ENCODE measurements at places on chromosomes 6 and 20. TPM values are rescaled to one million over a fixed set of nuclear protein-coding genes. Genes with fewer than 3 reads are reported as not detected.

GRCh38 chr20:3172933-3173609, at the start of gene LZTS3:
TSS of gene LZTS3 (minus strand) at chr20:3173549. CDS start at chr20:3167163, 6,386 bp downstream.
- peak; percentile 78 for DNase-seq

DNA sequence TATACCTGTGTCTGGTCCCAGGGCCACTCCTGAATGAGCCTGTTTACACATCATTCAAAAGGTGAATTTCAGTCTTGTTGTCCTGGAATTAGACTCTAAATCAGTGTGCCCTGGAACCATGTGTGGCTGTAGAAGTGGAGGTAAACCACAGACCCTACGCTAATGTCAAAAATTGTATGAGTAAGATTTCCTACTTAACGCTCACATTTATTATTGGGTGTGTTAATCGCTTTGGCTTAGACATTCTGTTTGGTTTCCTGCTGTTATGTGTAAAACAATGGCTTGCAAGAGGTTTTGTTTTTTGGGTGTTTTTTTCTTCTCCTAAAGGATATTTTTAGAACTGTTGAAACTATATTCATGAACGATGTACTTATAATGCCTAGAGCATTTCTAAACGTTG, 19.3 kb downstream of the PLCB1 start:
- DNase-seq: no peak

GRCh38 chr6:122609881-122610689, at the start of gene PKIB:
TSS of gene PKIB (plus strand) at chr6:122610405. CDS start at chr6:122717795, 107,390 bp downstream.
- DNase-seq: peak; percentile 81

GRCh38 chr6:12353731-12354130, 63.6 kb downstream of the EDN1 start:
- DNase-seq: no peak

- DNase-seq: no peak
Measured at GRCh38 chr6:55282115-55282514, 45.2 kb upstream of the GFRAL start.

GRCh38 chr20:2365666-2366065, 15.0 kb upstream of the TGM6 start:
- DNase-seq: no peak

GRCh38 chr20:17850684-17851026, 117.9 kb downstream of the SNX5 start:
- no peak for DNase-seq

- no peak for DNase-seq
Measured at GRCh38 chr20:38090061-38090460, 56.5 kb downstream of the RPRD1B start.

GRCh38 chr6:41470331-41471063, 75.7 kb upstream of the FOXP4 start:
- DNase-seq: no peak

GRCh38 chr20:57457243-57458095, 66.3 kb downstream of the RBM38 start:
- DNase-seq: no peak

GRCh38 chr6:169216830-169217229, 36.8 kb downstream of the THBS2 start:
- DNase-seq: no peak

- DNase-seq: no peak
Measured at GRCh38 chr6:48747471-48747870, 636.5 kb upstream of the PTCHD4 start.

DNA sequence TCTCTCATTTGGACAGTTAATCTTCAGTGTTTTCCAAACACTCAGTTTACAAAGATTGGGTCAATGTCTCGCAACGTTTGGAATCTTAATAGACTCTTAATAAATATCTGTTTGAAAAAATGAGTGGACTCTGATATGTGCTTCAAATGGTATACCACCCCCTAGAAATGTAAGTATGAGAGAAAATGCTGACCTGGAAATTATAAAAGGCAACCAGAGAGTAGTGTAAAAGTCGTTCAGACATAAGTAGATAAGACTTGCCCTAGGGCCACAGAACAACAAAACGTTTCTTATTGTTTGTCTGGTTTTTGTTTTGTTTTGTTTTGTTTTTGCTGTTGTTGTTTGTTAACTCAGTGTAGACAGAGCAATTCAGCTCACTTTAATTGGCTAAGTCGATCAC, 97.4 kb upstream of the SPTLC3 start:
- no peak for DNase-seq

- no peak for DNase-seq
Measured at GRCh38 chr6:41451039-41451438, 95.1 kb upstream of the FOXP4 start.

- DNase-seq: no peak
Measured at GRCh38 chr6:15575357-15576033, 87.3 kb downstream of the DTNBP1 start.

- DNase-seq: peak; percentile 65
Measured at GRCh38 chr6:29943053-29943966, 978 bp downstream of the HLA-A start.

GRCh38 chr6:160393891-160394653, 45.9 kb downstream of the SLC22A3 start:
- no peak for DNase-seq

GRCh38 chr6:63441266-63441956, 121.6 kb upstream of the LGSN start:
- DNase-seq: no peak

GRCh38 chr20:53985150-53985518, 85.3 kb downstream of the BCAS1 start:
- no peak for DNase-seq

GRCh38 chr6:99951016-99951805, 42.8 kb downstream of the MCHR2 start:
- DNase-seq: no peak

- no peak for DNase-seq
Measured at GRCh38 chr6:84135291-84135690, 92.2 kb downstream of the CEP162 start.

- DNase-seq: no peak
Measured at GRCh38 chr6:15465212-15465611, 197.6 kb downstream of the DTNBP1 start.

DNA sequence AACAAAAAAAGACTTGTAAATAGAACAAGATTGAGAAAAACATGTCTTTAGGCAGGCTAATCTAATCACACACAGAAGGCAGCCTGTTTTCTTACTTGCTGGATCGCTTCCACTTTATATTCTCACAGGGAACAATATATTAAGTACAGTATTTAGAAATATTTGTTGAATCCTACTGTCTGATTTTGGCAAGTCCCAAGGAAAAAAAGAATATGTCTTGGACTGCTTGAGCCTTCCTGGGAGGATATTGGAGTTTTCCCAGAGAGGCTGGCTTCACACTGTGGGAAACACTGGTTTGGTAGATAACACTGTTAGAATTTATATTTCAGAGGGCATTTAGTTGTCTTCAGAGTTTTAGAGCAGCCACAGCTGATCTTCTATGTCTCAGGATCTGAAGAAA, 229.7 kb downstream of the PRL start:
- DNase-seq: no peak

- no peak for DNase-seq
Measured at GRCh38 chr6:165663736-165664558, 906 bp upstream of the PDE10A start.

- peak; percentile 28 for DNase-seq
Measured at GRCh38 chr6:33737267-33738026, 9.3 kb downstream of the IP6K3 start.

- DNase-seq: no peak
Measured at GRCh38 chr20:62165762-62166399, 16.9 kb upstream of the MTG2 start.

DNA sequence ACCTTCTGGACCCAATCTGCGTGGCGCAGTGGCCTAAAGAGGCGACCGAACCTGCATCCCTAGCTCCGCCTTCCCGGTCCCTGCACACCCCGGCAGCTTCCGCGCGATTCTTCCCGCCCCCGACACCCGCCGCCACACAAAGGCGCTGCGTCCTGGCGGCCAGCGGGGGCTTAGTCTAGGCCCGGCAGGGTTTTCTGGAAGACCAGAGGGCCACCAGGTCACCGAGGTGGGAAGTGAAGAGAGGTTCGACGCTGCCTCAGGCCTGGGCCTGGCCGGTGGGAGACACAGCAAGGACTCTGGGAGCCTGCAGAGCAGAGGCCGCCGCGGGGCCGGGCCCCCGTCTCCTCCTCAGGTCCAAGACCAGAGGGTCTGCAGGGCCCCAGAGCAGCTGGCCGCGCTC, 154.9 kb downstream of the OR2B2 start:
- peak; percentile 57 for DNase-seq

DNA sequence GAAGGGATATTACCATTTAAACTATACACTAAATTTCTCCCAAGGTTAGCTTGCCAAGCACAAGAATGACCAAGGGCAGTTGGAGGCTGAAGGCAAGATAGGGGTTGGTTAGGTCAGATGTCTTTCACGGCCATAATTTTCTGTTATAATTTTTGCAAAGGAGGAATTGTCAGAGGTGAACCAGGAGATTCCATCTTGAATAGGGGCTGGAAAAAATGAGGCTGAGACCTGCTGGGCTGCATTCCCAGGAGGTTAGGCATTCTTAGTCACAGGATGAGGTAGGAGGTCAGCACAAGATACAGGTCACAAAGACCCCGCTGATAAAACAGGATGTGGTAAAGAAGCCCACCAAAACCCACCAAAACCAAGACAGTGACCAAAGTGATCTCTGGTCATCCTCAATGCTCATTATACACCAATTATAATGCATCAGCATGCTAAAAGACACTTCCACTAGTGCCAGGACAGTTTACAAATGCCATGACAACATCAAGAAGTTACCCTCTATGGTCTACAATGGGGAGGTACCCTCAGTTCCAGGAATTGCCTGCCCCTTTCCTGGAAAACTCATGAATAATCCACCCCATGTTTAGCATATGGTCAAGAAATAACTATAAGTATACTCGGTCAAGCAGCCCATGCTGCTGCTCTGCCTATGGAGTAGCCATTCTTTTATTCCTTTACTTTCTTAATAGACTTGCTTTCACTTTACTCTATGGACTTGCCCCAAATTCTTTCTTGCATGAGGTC, 371.8 kb upstream of the SULF2 start:
- DNase-seq: no peak

GRCh38 chr6:100134703-100135102, 140.7 kb upstream of the MCHR2 start:
- no peak for DNase-seq

DNA sequence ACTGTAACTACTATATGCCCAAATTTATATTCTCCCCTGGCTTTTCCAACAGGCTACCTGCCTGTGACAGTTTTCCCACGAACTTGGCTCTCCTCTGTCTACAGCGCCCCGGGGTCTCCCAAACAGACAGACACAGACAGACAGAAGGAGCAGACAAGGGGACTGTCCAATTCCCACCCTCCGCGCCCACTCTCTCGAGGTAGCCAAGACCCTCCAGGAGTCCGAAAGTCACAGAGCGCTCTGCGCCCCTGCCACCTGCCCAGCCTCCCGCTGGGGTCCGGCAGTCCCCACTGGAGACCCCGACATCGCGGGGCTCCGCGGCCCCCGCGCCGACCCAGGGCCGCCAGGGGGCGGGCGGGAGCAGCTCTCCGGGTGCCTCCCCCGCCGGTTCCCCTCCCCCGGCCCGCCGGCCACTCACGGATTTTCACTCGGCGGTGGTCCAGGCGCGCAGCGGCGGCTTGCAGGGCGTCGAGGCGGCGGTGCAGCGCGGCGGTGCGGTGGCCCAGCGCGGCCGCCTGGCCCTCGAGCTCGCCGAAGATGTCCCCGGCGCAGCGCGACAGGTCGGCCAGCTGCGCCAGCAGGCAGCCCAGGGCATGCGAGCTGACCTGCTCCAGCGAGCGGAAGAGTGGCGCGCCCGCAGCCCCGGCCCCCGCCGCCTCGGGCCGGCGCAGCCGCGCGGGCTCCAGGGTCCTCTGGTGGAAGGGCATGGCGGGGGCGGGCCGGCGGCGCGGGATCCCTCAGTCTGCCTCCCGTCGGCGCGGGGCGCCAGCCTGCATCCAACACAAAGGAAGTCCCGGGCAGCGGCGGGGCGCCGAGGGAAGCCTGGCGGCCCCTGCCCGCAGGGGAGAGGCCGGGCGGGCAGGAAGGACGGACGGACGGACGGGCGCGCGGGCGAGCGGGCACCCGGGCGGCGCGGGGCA, 81.3 kb upstream of the CCDC28A start:
- peak; percentile 72 for DNase-seq

GRCh38 chr6:18503593-18504231, 116.6 kb downstream of the RNF144B start:
- no peak for DNase-seq

DNA sequence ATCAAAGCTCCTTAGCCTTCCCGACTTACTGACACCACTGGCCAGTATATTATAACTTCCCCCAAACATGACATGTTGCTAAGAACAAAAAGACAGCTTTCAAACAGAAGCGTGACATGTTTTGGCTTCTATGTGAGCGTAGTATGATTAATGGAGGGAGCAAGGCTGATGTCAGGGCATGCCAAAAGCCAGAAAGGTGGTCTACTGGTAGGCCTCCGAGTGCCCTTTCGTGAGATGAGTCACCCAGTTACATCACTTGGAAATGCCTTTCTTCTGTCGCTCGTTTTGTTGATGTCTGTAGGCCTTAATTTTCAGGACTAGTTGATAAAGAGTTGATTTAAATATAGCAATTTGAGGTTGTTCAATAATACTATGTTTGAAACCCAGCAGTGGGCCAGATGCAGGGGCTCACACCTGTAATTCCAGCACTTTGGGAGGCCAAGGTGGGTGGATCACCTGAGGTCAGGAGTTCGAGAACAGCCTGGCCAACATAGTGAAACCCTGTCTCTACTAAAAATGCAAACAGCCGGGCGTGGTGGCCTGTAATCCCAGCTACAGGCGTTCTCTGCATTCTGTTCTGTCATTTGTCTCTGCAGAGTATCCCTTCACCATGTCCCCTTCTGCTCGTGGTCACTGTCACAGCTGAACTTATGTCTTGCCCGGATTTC, 53.3 kb downstream of the CNKSR3 start:
- DNase-seq: no peak

DNA sequence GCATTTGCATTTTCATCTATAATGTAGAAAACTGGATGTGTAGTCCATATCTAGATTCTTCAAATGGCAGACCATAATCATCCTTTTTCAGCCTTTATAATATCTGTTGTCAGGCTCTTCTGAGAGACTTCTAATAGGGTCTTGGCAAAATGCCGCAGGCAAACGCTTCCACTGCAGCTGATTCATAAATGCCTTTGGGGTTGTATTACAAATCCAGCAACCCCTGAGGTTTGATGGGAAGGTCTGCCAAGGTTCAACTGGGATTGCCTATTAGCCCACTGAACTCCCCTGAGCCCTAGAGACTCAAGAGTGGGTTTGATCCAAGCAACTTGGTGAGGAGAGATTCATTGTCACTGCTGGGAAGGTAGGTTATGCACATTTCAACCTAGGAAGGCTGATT, 365.2 kb upstream of the POU3F2 start:
- DNase-seq: no peak

- DNase-seq: no peak
Measured at GRCh38 chr6:169274781-169275180, 21.1 kb upstream of the THBS2 start.

The SPDEF gene
- total RNA-seq: 0.24 TPM

The BTN1A1 gene
- total RNA-seq: not detected

The RIMS4 gene
- 0.09 TPM for total RNA-seq

The SIRPB2 gene
- total RNA-seq: 3.4 TPM

The TRMT6 gene
- total RNA-seq: 6.6 TPM

The C20orf141 gene
- total RNA-seq: not detected

The HCRTR2 gene
- not detected for total RNA-seq

The KIAA1755 gene
- total RNA-seq: 0.55 TPM

The RNF39 gene
- 1.1 TPM for total RNA-seq

The RPS6KA2 gene
- 22.5 TPM for total RNA-seq

The BHLHE23 gene
- not detected for total RNA-seq

The TNXB gene
- total RNA-seq: 5.2 TPM

The FKBP1A gene
- total RNA-seq: 65.0 TPM

The MUC21 gene
- not detected for total RNA-seq

The ECT2L gene
- not detected for total RNA-seq

The GSTA2 gene
- 54.8 TPM for total RNA-seq

The EPHA7 gene
- total RNA-seq: 0.08 TPM

The HDGFL1 gene
- not detected for total RNA-seq

The SLC13A3 gene
- total RNA-seq: 7.4 TPM

The SYCP2 gene
- 4.3 TPM for total RNA-seq

The SLA2 gene
- 0.13 TPM for total RNA-seq

The PTPN1 gene
- 10.0 TPM for total RNA-seq
